ENCODE measurements at places on chromosomes 4 and X.

- DNase-seq: no peak
Observed at GRCh38 chr4:16764622-16765021, 133.8 kb downstream of the LDB2 start.

- DNase-seq: no peak
Observed at GRCh38 chr4:98720871-98721480, 62.6 kb upstream of the TSPAN5 start.

GRCh38 chr4:118335324-118335723 is 17.5 kb downstream of the PRSS12 start:
- DNase-seq: no peak

DNA sequence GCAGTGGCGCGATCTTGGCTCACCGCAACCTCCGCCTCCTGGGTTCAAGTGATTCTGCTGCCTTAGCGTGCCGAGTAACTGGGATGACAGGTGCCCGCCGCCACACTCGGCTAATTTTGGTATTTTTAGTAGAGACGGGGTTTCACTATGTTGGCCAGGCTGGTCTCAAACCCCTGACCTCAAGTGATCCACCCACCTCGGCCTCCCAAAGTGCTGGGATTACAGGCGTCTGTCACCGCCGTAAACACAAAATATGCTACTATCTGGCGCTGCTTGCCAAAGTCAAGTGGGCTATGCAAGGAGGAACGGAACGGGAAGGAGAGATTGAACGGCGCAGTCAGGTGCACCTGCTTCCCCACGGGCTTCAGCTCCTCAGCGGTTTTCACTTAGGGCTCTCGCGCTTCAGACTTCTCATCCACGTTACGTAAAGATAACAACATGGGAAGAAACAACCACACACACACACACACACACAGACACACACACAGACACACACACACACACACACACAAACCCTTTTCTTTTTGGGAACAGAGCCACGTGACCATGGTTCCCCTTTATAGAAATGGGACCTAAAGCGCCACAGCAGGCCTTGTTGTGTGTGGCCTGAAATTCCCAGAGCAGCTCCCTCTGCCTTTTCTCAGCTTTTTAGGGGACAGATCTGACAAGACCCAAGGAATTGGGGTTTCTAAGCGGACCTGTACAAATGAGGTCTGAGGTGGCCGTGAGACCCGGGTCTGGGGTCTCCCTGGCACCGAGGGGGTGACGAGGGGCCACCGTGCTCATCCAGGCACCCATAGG is 1.5 kb downstream of the P2RY8 start:
- DNase-seq: peak; percentile 50

DNA sequence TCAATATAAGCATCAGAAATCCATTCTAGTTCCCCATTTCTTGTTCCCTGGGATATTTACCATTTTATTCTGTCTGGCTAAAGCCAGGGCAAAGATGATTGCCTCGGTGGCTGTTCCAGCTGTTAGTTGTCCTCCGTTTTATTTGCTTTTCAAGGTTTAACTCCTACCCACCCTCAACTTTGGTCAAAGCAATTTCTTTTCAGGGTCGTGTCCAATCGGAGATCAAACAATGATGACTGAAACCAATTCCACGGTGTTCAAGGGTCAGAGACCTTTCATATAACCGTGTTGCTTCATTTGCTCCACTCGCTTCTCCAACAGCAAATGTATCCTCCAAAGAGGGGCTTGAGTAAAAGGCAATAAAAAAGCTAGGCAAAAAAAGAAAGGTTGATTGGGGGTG is 193.5 kb upstream of the FTHL17 start:
- DNase-seq: no peak

DNA sequence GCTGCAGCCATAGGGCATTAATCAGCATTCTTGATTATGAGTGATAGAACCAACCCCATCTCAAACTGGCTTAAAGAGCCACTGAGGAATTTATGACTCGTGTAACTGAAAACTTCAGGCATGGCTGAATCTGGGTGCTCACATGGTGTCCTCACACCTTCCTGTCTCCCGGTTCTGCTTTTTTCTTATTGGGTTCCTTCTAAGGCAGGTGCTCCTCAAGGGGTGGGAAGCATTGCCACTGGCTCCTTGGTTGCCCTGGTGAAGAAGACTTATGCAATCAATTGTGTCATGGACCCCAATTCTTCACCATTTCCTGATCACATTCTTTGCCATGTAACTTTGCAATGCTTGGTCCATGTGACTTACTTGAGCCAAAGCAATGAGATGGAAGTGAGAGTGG is 4.3 kb upstream of the ZCCHC4 start:
- DNase-seq: no peak

DNA sequence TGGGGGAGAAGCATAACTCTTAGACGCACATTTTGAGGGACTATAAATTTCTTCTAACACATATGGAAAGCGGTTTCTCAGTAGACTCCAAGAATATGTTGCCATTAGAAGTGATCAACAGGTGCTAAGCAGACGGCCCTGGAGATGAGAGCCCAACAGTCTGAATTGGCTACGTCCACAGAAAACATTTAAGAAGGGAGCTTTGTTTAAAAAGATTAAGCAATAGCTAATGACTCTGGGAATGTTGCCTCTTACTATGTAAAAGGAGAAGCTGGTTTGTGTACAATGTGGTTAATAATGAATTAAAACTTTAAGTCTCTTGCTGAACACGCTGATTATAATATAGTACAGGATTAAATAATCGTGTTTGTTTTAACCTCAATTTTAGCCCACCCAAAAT is 399.5 kb downstream of the SMARCA1 start:
- DNase-seq: no peak

GRCh38 chrX:24410514-24411189 is 50.2 kb downstream of the SUPT20HL1 start:
- no peak for DNase-seq

DNA sequence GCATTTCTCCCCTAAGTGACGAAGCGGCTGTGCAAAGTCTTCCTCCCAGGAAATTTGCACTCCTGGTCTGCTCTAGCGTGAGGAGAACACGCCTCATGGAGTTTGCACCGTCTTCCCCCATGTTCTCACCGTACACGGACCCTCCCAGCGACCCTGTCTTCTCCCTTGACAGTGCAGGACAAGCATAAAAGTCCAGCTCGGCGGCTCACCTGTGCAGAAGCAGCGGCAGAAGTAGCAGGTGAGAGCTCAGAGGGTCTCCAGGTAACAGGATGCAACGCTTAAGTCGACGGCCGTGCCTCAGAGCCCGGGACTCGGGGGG is 314 bp downstream of the P2RY8 start:
- DNase-seq: no peak

GRCh38 chr4:181970366-181970765 is 272.8 kb upstream of the TENM3 start:
- DNase-seq: no peak

- no peak for DNase-seq
Observed at GRCh38 chr4:74501579-74501978, 56.6 kb downstream of the AREG start.

DNA sequence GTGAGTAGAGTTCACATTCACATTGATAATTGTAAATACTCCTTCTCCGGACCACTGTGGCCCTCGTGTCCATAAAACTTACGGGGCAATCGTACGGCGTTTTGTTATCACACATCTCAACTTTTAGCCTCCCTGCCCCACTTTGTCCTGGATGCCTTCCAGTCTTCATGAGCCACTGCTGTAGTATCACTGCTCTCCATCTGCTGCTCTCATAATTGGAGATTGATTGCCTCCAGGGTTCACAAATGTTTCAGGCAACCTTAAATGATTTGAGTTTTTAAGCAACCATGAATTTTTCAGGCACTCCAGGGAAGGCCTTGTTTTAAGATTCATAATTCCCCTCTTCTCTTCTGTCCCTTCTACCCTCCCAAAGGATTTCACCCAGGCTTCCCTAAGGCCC is 28.4 kb downstream of the ALPK1 start:
- no peak for DNase-seq

DNA sequence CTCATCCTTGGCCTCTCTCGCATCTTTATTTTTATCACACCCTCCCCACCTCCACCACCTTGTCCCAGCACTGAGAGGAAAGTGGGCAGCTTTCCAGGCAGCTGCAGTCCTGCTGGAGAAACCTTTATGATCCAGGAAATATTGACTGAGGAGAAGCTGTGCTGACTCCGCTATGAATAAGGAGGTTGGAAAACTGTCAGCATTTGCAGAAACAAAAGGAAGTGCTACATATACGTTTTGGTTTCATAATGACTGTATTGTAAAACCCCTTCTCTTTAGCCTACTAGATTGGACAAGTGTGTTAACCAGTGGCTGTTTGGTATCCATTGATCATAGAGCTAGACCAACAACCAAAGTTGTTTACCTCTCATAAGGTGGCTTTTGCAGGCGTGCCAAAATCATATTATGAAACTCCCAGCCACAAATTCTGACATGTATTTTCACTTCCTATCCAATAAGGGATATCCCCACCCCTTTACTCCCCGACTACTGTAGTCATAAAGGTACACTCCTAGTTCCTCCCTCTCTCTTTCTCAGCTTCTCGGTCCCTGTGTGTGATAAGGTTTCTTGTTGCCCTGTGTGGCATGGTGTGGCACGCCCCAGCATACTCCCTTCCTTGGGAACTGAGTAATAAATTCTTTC is 88.4 kb downstream of the GPR143 start:
- peak; percentile 36 for DNase-seq

DNA sequence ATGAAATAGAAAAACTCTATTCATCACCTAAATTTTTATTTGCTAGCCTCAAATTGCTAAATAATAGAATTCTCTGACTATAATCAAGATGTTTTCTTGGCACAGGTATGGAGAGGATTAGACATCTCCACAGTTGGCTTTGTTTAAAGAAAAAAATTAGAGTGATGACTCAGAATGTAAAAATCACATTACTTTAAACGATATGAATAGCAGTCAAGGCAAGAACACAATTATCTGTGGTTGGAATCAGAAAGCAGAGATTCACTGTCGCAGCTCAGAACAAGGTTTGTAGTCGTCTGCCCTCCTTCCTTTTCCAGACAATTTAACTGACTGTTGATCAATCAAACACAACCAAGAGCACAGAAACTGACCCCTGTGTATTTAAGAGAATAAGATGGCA is 32.2 kb upstream of the CCKAR start:
- no peak for DNase-seq

GRCh38 chr4:129428454-129428853 is 332.5 kb downstream of the C4orf33 start:
- no peak for DNase-seq

- no peak for DNase-seq
Observed at GRCh38 chr4:135485371-135485770, 1283.8 kb upstream of the PABPC4L start.

DNA sequence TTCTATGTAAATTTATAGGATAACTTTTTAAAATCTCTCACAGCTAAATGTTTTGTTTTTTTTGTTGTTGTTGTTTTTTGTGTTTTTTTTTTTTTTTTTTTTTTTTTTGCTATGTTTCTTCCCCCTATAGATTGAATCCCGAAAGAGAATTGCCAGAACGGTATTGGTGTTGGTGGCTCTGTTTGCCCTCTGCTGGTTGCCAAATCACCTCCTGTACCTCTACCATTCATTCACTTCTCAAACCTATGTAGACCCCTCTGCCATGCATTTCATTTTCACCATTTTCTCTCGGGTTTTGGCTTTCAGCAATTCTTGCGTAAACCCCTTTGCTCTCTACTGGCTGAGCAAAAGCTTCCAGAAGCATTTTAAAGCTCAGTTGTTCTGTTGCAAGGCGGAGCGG is 4.1 kb downstream of the BRS3 start:
- DNase-seq: no peak

GRCh38 chr4:25814301-25815136 is 48.3 kb downstream of the SEL1L3 start:
- DNase-seq: no peak

DNA sequence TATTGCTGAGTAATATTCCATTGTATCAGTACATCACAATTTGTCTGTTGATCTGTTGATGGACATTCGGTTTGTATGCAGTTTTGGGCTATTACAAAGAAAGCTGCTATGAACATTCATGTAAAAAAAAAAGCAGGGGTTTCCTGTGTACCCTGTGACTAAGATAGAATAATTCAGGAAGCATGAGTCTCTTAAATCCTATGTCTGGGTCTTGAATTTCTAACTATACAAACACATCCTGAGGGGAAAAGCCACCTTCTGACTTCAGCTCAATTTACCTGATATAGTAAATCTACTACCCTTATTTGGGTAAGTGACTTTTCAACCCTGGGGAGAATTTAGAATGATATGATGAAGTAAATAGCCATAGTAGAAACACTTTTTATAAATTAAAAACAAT is 94.6 kb upstream of the FUNDC1 start:
- DNase-seq: no peak

DNA sequence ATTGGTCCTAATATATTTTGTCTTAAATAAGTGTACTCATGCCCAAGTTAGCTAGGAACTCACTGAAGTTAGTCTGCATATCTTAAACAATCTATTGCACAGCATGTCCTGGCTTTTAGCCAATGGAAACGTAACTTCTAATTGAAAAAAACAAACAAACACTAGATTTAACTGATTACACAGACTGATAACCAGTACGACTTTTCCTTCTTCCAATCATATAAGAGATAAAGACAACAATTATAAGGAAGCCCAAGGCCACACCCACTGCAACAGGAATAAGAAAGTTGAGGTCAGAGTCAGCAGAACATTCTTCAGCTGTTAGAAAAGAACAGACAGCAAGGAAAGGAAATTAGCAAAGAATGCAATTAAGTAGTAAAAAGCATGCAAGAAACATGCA is 40.8 kb downstream of the LAMP2 start:
- DNase-seq: no peak

- no peak for DNase-seq
Observed at GRCh38 chrX:112083624-112084326, 1.2 kb upstream of the TRPC5 start.

DNA sequence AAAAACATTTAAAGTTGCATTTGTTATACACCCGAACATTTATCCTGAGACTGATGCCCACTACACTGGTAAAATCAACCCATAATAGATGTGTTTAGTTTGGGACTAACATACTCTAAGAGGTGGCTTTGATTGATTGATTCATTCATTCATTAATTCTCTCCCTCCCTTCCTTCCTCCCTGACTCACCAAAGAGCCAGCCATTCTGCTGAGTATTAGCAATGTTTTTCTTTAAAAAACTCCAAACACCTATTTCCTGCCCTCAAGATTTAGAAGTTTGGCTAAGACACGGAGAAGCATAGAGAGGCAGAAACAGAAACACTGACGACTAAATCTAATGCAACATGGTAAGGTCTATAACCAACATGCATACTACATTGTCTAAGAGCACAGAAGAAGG is 88.9 kb downstream of the RASL11B start:
- DNase-seq: no peak

DNA sequence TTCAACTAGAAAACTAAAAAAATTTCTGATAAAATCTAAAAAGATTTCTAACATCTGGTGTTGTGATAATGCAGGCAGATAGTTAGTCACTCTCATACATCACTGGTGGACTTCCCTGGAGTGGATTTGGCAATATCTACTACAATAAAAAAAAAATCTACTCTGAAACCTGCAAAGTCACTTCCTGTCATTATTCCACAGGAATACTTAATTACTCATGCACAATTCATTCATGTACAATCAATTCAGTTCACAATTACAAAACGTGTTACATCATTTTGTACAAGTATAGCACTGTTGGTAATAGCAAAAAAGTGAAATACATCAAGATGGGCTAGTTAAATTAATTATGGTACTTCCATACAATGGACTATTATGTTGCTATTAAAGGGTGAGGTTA is 16.5 kb upstream of the RHOH start:
- no peak for DNase-seq

Measured in activated T-helper 2 cell treated with anti-CD3 and anti-CD28 coated beads, Interferon-gamma antibody, Interleukin-2, Interleukin-4, amounts not matched to agents 10 μg/mL and 5 μg/mL and 100 μg/mL, durations not matched to agents 14 hours and 24 hours and 36 hours (primary cell).